ENCODE measurements at places on chromosomes 2 and 18.

- DNase-seq, result no peak
These were observed 458.7 kb upstream of the ID2 start for GRCh38 chr2:8222979-8223694.

GRCh38 chr18:22841840-22842239 lies 91.3 kb upstream of the RBBP8 start:
- DNase-seq, result no peak

DNA sequence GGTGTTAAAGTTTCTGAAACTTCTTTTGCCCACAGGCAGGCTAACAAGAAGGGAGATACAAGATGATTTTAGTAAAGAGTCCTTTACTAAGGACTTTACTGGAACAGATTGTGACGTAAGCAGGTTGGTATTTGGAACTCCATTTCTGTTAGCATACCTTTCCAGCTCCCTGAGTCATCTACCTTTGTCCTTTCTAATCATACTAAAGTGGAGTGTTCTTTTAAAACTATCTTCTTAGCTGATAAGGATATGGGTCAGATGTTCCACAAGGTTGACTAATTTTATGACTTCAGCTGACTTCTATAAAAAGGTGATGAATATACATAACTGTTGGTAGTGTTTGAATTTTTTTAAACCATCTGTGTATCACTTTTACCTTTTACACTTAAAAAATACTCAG lies 21.1 kb downstream of the UGP2 start:
- no peak for DNase-seq

GRCh38 chr18:7645756-7646155 lies 78.6 kb downstream of the PTPRM start:
- DNase-seq, result no peak

GRCh38 chr2:178197791-178198190 lies 3.5 kb downstream of the OSBPL6 start:
- no peak for DNase-seq

DNA sequence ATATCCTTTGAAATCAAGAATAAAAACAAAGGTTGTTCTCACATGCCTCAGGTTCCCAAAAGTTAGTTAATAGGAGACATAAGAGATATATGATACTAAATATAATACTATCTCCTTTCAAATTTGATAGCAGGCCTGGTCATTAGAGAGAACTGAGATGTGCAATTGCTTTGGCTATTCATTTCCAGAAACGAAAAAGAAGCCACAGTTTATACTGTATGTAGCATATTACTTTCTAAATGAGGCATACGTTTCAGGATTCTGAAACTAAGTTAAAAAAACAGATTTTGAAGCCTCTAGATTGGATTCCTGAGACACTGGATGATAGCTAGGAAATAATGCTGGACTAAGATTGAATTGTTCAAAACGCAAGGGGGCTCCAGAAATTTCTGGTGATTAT lies 7.1 kb downstream of the PPP1R1C start:
- no peak for DNase-seq

DNA sequence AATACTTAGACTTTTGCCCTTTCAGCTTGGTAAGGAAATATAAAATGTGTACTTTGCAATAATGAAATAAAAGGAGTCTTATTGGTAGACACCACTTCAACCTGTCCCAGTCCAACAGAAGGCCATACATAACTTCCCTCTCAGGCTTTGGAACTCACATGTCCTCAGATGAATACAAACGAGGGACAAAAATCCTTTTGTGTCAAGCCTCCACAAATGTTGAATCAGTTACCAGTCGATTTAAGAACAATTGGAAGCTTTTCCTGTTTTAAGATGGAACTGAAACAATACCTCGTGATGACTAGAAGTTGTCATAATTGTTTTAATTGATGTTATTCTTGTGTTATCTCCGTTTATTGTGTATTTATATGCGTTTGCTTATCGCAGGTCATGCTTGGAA lies 385.1 kb upstream of the POU3F3 start:
- DNase-seq, result no peak

GRCh38 chr2:213416832-213417231 lies 132.6 kb downstream of the SPAG16 start:
- DNase-seq, result no peak

GRCh38 chr2:204187229-204188083 lies 250.9 kb downstream of the ICOS start:
- no peak for DNase-seq

GRCh38 chr2:176206136-176206535 lies 17.7 kb downstream of the HOXD1 start:
- no peak for DNase-seq

DNA sequence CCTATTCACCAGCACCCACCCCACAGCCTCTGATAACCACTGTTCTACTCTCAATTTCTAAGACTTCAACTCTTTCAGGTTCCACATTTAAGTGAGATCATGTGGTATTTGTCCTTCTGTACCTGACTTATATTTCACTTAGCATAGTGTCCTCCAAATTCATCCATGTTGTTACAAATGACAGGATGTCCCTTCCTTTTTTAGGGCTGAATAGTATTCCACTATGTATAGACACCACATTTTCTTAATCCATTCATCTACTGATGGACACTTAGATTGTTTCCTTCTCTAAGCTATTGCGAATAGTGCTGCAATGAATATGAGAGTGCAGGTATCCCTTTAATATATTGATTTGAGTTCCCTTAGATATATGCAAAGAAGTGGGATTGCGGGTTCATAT lies 100.1 kb downstream of the EVA1A start:
- no peak for DNase-seq

GRCh38 chr2:55459279-55459678 lies 39.6 kb upstream of the CCDC88A start:
- no peak for DNase-seq

DNA sequence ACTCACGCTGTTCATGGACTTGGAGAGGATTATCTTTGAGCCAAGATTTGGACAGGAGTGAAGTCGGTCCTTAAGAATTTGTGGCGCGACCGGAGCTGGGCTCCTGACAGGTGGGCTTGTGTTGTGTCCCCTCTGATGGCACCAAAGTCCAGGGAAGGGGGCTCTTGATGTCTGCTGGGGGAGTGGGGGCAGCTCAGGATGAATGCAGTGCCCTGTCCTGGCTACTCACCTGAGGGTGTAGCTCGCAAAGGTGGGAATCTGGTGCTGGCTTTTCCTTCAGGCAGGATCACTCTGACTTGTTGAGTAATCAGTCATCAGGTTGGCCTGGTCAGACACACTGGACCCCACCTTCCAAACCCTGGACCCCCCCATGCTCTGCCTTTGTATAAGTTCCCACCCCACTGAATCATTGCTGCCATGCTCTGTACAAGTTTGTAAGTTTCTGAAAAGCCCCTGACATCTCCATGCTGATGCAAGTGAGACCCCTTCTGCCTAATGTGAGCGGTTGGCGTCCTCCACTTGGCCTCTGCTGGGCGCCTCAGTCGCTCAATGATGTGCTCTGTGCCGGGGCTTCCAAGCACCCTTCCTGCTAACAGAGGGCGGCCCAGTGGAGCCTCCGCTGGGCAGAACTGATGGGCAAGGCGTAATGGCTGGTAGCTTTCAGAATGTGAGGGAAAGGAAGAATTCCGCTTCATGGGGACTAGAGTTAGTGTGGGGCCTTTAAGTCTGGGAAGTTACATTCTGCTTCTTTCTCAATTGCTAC lies 196.1 kb downstream of the MGAT5 start:
- DNase-seq, result no peak

- DNase-seq, result no peak
These were observed 165.8 kb upstream of the TCF4 start for GRCh38 chr18:55753643-55754263.

GRCh38 chr18:40608226-40608625 lies 1346.8 kb upstream of the PIK3C3 start:
- no peak for DNase-seq

- DNase-seq, result no peak
These were observed 97.4 kb downstream of the EIPR1 start for GRCh38 chr2:3280197-3280596.

DNA sequence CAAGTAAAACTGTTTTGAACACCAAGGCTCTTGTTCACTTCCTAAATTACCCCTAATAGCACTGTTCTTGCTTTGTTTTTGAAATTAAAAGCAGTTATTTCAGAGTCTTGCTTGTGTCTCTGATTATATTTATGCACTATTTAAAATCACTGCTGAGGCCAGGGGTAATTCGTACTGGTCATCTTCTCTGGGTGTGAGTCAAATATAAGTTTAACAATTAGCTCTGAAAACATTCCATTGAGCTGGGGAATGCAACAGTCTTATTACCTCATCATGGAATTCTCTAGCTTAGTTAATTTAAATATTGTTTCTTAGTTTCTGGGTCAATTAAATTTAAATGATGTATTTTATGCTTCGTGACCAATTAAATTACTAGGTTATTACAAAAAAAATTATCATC lies 135.0 kb downstream of the MEIS1 start:
- DNase-seq, result no peak

GRCh38 chr2:186533717-186534116 lies 47.7 kb downstream of the ZC3H15 start:
- DNase-seq, result no peak

DNA sequence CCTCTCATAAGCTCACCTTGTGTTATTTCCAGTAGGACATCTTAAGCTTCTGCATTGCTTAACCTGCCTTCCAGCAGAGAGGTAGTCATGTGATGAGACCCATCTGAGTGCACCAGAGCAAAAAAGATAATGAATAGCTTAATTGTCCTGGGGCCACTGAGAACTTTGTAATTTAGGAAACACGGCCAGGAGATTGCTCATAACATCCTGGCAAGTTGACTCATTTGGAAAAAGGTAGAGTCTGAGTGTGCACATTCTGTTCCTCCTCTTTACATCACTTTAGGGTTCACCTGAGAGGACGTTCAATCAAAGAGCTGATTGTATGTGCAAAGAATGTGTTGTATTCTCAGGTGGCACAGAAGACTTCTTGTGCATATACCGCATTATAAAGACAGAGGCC lies 830.2 kb upstream of the SOX11 start:
- DNase-seq, result no peak

DNA sequence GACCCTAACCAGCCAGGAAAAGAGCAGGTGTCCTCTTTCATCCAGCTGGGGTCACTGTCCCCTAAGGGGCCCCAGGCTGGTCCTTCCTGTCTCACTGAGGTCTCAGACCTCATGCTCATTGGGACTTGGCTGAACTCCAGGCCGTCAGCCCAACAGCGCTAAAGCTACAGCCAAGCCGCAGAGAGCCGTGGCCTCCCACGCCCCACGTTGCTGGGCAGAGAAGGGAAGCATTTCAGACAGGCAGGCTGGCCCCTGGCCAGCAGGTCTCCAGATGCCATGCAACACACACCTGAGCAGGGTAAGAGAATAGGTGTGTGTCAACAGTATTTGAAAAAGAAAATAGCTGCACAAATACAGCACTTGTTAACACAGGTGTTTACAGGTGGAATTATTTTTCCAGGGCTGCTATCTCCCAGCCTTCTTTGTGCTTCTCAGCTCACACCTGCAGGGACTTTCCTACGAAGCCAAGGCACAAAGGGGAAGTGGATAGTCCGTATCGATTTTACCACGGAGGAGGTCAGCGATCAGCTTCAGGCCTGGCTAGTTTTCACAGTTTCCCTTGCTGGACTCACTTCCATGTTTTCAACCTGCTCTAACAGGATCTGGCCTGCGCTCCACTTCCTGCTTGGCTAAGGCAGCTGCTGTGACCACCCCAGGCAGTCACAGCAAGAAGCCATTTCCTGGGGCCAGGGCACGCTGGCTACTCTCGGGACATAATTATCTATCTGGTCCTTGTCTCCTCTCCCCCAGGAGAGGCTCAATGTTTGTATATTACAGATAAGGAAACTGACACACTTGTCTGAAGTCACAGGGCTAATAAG lies 156.1 kb upstream of the ID2 start:
- no peak for DNase-seq

DNA sequence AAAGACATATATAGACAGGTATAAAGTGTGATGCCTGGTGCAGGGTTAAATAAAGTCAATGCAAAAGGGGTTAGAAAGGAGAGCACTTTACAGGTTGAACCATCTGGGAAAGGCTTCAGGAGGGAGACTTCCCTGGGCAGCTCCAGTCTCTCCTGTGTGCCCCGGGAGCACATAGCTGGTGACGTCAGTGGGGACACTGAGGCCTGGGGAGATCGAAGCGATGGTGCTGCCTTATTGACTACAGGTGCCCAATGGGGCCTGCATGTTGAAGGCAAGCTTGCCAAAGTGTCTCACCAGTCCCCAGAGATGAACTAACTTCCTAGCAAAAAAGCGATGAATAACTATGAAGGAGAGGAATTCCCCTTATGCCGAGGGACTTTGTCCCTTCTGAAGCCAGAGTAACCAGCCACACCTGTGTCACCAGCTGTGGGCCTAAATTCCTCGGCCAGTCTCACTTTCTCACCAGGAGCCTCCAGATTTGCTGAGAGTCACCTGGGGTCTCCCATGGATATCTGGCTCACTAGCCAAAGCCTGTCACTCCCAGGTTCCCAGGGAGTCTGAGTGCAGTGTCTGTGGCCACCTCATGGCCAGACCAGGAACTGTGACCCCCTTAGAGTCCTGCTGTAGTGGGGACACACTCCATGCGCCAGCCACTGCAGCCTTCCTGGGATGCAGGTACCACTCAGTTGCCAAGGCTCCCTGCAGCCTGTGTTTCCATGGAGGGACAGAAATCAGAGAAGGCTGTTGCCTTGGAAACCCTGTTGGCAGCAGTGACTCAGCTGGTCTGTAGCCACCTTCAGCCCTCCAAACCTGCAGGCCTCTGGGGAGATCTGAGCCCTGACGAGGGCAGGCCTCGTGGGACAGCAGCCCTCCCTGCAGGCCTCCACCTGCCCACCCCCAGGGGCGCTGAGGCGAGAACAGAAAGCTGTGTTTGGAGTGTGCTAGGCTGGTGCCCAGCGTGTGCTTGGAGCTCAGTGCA lies 128.7 kb downstream of the CTIF start:
- DNase-seq, result no peak

DNA sequence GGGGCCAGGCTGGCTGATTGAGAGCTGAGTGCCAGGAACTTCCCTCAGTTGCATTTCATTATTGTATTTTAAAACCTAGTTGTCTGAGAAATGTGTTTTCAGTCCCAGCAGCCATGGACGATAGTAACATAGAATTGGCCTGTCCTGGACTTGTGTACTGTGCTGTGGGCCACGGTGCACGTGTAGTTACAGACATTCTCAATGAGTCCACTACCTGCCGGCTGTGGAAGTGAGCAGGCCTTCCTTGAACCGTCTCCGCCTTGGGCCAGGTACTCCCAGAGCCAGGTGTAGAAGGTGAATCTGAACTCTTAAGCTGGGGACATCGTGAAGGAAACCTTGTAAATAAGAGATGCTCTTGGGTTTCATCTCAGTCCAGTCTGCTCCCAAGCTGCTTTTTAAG lies 47.0 kb downstream of the UBE2F start:
- no peak for DNase-seq

DNA sequence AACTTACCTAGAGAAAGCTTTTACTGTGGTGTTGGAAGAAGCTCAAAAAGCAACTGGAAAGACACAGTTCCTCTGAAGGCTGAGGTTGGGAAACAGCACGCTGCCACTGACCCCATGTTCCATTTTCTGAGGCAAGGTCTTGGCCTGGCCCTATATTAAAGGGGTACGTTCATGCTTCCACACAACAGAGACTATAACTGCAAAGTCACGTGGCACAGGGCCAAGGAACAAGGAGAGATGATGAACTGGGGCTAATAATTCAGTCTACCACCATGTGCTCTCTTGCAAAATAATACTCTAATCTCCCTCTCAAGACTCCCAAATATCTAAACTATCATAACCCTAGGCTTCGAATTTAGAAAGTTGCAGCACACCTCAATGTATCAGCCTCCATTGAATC lies 381.6 kb downstream of the DSEL start:
- no peak for DNase-seq

GRCh38 chr2:218289639-218290315 lies 2.5 kb downstream of the TMBIM1 start:
- DNase-seq, result no peak

Measured in stimulated activated CD4-positive, alpha-beta T cell treated with anti-CD3 and anti-CD28 coated beads, Interleukin-1b, Interleukin-23, amount 100 ng/mL, for 4 hours (primary cell).